ENCODE measurements at places on chromosomes 2 and 18.

DNA sequence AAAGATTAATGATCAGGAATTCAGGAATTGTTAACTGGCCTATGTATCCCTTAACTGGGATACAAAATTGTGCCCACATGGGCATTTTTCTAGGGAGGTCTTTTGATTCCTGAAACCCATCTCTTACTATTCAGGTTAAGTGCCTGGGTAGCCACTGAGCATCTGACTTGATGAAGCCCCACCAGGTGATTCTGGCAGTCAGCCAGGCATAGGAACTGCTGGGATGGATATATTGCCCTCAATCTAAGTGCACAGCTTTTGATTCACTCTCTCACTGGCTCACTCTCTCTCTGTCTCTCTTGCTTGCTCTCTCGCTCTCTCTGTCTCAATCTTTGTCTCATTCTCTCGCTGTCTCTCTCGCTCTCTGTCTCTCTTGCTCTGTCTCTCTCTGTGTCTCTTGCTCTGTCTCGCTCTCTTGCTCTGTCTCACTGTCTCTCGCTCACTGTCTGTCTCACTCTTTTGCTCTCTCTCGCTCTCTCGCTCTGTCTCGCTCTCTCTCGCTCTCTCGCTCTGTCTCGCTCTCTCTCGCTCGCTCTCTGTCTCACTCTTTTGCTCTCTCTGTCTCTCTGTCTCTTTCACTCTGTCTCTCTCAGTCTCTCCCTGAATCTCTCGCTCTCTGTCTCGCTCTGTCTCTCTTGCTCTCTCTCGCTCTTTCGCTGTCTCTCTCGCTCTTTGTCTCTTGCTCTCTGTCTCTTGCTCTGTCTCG is 22.3 kb downstream of the INPP1 start:
- DNase-seq, result no peak

GRCh38 chr2:159553727-159554126 is 62.6 kb downstream of the BAZ2B start:
- DNase-seq, result no peak

DNA sequence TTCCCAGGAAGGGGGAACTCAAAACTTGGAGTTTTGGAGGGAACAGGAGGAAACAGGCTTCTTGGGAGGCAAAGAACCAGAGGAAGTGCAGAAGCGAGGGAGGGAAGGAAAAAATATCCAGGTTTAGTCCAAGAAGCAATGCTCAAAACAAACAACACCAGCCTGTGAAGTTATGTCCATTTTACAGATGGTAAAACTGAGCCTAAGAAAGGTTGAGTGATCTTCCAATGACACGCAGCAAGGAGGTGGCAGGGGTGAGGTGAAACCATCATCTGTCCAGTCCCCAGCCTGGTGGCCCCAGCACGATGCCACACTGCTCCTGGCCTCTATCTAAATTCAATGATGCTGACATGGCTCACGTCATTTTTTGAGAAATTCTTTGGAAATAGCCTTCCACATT is 10.8 kb downstream of the DNMT3A start:
- no peak for DNase-seq

DNA sequence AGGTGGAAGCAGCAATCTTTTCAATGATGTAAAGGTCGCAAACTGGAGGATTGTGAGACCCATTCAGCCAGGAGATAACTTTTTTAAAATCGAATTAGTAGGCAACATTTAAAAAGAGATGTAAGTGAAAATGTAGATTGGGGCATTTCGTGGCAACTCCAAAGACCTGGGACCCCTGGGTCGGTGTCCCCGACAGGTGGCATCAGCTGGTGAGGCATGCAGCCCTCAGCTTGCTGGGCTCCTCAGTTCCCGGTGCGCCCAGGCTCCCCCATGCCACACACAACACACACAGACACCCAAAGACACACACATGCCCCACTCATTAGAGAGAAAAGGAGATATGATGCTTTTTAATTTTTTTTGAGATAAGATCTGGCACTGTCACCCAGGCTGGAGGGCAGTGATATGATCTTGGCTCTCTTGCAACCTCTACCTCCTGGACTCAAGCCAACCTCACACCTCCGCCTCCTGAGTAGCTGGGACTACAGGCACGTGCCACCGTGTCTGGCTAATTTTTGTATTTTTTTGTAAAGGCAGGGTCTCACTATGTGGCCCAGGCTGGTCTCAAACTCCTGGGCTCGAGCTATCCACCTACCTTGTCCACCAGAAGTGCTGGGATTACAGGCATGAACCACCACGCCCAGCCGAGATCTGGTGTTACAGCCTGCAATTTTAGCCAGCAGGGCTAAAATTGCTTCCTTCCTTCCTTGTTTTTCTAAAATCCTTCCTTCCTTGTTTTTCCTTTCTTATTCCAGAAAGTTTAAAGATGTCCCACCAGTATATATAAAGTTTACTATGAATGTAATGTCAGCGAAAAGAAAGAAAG is 122.6 kb upstream of the EPAS1 start:
- no peak for DNase-seq

DNA sequence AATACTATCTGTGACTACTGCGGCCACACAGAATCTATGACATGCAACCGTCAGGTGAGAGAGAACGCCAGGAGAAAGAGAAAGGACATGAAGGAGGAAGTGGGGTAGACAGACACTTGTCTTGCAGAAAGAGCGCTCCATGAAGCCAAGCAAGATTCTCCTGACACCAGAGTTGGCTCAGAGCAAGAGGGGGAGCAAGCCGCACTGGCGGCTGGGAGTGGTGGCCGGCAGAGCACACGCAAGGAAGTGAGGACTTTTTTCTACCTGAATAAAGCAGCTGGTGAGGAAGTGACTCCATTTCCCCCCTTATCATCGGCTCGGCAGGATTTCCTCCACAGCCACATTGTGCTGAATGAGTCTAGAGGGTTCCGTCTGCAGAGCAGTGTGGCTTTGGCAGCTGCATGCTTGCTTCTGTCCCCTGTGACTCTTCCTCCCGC is 181.6 kb downstream of the BCL2 start:
- DNase-seq, result no peak

- no peak for DNase-seq
Measured at GRCh38 chr2:108936076-108936864, 52.8 kb downstream of the EDAR start.

GRCh38 chr2:60510713-60511112 is 42.7 kb downstream of the BCL11A start:
- no peak for DNase-seq

DNA sequence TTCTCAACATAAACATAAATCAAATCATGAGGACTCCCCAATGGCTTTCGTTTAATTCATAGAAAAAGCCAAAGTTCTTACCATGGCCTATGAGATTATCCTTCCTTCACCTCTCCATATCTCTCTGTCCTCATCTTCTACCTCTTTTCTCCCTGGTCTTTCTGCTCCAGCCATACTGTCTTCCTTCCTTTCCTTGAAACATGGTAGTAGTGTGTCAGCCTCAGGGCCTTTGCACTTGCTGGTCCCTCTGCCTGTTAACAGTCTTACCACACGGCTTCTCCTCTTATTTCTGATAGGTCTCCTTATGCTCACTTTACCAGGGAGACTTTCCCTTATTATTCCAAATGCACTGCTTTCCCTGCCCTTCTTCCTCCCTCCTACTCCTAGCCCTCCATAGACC is 25.6 kb downstream of the APOB start:
- no peak for DNase-seq

DNA sequence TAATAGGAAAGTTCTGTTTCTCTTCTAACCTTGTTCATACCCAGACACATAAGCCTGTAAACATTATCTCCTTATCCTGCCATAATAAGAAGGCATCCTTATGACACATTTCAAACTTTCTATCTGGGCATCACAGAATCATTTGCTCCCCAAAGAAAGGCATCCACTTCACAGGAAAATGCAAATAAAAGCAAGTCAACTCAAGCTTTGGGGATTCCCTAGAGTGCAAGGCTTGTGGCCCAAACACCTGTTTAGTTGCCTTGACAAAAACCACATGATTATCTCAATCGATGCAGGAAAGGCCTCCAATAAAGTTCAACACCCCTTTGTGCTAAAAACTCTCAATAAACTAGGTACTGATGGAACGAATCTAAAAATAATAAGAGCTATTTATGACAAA is 195.7 kb upstream of the GALNT5 start:
- DNase-seq, result no peak

DNA sequence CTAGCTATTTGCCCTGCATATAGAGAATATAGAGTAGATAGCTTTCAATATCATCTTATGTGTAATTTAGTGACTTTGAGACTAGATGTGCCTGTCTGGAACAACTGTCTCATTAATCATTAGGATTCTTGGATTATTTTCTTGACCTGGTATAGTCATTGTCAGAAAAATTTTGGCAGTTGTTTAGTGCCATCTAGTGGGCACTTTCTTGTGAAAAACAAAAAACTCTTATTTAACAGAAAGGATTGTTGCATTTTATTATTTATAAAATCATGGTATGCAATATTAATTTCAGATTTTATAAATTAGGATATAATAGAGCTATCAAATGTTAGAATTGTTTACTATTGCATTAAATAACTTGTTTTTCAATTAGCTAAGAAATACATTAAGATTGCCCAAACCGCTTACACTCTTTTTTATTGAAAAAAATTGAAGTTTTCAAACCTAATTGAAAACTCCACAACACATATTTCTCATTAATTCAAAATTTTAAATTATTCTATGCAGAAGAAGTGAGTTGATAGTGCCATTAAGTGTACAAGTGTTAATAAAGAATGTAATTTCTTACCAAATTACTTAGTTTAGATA is 80.3 kb downstream of the DYNAP start:
- no peak for DNase-seq

- no peak for DNase-seq
Measured at GRCh38 chr18:44186001-44186400, 494.7 kb upstream of the SETBP1 start.

DNA sequence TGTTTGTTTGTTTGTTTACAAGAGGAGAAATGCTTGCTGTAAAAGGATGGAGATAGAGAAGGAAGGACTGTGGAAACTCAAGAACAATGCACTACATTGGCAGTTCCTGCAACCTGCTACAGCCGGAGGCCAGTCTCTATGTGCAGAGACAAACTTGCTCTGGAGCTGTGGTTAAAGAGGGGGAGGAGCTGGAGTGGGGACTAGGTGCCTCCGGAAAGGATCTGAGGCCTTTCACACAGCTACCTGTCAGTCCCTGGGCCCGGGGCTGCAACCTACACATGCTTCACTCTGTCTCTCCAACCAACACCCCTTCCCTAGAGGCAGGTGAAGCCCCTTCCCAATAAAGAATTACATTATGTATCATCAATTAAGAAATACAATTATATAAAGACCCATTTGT is 1234.0 kb upstream of the ZEB2 start:
- no peak for DNase-seq
